Dermis blood vessel endothelial cell (primary cell): ENCODE measurements at places on chromosomes 7 and 10. TPM values are rescaled to one million over a fixed set of nuclear protein-coding genes. Genes with fewer than 3 reads are reported as not detected.

GPR146 gene
- 64.5 and 69.9 TPM in 2 replicates for total RNA-seq

HMX3 gene
- not detected in 2 replicates for total RNA-seq

ENTPD7 gene
- 23.0 and 25.2 TPM in 2 replicates for total RNA-seq

RAB19 gene
- not detected in 2 replicates for total RNA-seq

NUPR2 gene
- not detected in 2 replicates for total RNA-seq

CHAT gene
- not detected in 2 replicates for total RNA-seq

NUP42 gene
- total RNA-seq: 26.2 and 31.5 TPM in 2 replicates

GRID2IP gene
- 0.05 TPM in 1 of 2 replicates, not detected in the other for total RNA-seq

HOXA2 gene
- total RNA-seq: 0.33 and 0.34 TPM in 2 replicates

APBB1IP gene
- total RNA-seq: 0.05 and 0.17 TPM in 2 replicates

MXI1 gene
- 9.3 and 9.5 TPM in 2 replicates for total RNA-seq

FGFR2 gene
- 0.42 and 1.7 TPM in 2 replicates for total RNA-seq

CALHM1 gene
- not detected in 2 replicates for total RNA-seq

TAS2R4 gene
- 0.42 and 0.68 TPM in 2 replicates for total RNA-seq
